ENCODE measurements at places on chromosomes 5 and 9. TPM values are rescaled to one million over a fixed set of nuclear protein-coding genes. Genes with fewer than 3 reads are reported as not detected.
A peak's percentile ranks its signal among the peaks of the same experiment; 100 is the strongest.

DNA sequence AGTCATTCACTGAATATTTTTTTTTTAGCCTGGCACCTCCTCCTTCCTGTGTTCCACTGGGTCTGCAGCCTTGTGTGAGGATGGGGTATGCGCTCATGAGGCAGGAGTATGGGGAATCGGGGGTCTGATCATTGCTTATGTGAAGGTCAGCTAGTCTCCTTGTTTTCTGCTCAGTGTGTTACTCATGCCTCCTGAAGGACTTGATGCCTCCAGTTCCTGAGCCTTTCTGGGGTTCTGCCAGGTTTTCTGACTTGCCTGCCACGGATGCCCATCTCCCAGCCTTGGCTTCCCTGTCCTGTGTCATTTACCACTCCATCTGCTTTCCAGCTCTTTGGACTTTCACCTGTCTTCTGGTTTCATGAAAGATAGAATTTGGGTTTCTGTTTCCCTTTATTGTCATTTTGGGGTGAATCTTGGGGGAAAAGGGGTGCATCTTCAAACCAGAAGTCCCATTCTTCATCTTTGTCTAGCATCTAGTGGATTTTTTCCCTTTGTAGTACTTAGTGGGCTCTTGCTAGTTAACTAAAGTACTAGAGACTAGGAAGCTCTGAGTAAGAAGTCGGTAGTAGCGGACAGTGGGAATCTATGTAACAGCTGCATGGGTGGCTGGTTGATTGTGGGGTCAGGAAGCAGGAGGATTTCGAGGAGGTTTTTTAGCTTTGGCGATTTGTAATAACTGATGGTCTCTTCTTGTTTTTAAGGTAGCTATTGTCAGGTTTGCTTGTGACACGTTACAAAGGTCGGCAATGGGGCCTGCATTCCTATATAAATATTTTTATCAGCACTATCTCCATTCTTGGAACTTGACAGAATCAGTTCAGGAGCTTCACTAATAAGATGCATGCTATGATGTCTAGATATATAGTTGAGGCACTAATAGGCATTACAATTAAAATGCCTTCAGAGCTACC, 8.2 kb downstream of the OTULIN start:
- no peak for DNase-seq

GRCh38 chr5:39197556-39197955, 21.8 kb downstream of the FYB1 start:
- DNase-seq = peak; percentile 63

DNA sequence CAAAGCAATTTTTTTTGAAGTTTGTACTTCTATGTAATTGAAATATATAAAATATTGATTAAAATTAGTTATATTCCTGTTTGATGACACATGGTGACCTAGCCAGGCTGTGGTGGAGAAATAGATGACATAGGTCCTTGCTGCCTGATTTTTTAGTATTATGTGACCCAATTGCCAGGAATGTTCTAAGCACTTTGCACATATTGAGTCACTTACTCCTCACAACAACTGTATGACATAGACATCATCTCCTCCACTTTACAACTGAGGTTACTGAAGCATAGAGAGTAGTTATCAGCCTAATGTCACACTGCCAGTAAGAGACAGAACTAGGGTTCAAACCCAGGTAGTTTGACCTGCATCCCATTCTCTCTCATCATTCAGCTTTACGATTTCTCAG, 26.2 kb upstream of the SNX18 start:
- DNase-seq = no peak

DNA sequence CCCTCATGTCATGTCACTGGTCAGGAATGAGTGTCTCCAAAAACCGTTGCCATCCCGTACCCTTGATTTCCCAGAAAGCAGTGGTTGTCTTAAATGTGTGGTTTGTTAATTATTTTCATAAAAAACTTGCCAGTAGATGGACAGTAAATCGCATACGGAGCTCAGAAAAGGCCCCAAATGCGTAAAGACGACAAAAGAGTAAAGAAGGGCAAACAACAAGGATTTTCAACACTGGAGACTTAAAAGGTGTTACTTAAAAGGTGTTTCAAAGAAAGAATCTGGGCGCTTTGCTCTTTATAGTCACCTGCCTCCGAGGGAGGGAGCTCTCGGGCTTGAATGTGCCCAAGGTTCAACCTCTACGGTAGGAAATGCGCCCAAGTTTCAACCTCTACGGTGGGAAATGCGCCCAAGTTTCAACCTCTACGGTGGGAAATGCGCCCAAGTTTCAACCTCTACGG, 734 bp downstream of the KIF27 start:
- DNase-seq = no peak

DNA sequence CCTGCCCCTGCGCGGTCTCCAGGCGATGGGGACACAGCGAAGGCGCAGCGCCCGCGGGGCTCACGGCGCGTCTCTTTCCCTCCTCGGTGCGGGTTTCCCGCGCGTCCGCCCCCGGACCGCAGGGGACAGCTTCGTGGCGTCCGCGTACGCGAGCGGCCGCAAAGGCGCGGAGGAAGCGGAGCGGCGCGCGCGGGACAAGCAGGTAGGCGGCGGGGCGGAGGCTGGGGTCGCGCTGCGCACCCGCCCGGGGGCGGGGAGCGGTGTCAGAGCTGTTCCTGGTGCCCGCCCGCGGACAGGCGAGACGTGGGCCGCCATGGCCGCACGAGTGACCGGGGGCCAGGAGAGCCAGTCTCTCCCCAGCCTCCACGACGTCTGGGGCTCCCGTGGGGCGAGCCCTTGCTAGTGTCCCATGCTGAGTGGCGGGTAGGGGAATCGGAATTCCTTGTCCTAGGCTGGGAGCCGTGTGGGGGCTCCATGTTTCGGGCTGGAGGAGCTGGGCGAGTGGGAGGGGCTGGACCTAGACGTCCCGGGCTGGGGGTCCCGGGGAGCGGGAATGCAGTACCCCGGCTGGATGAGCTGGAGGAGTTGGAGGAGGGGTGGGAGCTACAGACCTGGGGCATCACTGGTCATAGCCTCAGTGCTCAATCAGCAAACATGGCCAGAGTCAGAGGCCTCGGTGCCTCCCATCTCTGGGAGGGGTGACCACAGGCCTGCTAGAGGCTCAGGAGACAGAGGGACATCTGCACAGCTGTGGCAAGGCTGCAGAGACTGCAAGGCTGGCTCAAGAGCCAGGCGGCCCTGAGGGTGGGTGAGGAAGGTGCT, 968 bp downstream of the NKD2 start:
- DNase-seq = no peak

NCS1 gene
- total RNA-seq = 28.1 TPM

NPR3 gene
- 0.24 TPM for total RNA-seq

TYRP1 gene
- not detected for total RNA-seq

DNA sequence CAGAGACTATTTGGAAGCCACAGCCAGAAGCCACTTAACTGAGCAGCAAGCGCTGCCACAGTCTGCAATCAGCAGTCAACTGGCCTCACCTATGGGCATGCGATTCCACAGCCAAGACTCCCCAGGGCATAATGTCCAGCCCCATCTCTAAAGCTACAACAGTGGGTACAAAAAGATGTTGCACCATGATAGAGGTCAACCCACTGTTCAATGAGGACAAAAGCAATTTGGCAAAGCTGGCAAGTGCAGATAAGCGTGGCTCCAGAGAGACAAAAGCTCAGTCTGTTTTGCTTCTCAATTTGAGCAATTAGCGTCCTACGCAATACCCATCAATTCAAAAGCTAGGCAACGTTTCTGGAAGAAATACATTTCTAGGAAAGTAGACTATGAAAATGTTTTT, 3.2 kb downstream of the TAS2R1 start:
- no peak for DNase-seq

STKLD1 gene
- total RNA-seq = 0.88 TPM

TNFSF15 gene
- total RNA-seq = 0.19 TPM

GRCh38 chr5:149360272-149360671, 2.4 kb downstream of the PCYOX1L start:
- no peak for DNase-seq

DNA sequence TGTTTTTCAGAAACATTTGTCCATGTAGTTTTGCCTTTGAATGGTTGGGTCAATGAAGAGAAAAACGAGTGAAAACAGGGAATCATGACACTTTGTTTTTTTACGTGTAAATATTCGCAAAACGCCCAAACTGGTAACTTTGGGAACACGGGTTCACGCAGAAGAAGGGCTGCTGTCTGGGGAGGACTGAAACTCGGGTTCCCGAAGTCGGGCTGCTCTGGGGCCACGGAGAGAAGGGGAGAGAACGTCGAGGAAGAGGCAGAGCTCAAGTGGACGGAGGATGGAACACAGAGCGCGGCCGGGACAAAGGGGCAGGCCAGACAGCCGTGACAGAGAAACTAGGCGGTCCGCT, 478 bp upstream of the SETD9 start:
- no peak for DNase-seq

All from activated T-cell treated with anti-CD3 and anti-CD28 coated beads, Interleukin-2, amount 50 U/mL, for 72 hours (primary cell).